Dermis blood vessel endothelial cell (primary cell): ENCODE measurements at places on chromosomes 1 and 21. TPM values are rescaled to one million over a fixed set of nuclear protein-coding genes. Genes with fewer than 3 reads are reported as not detected.

DNA sequence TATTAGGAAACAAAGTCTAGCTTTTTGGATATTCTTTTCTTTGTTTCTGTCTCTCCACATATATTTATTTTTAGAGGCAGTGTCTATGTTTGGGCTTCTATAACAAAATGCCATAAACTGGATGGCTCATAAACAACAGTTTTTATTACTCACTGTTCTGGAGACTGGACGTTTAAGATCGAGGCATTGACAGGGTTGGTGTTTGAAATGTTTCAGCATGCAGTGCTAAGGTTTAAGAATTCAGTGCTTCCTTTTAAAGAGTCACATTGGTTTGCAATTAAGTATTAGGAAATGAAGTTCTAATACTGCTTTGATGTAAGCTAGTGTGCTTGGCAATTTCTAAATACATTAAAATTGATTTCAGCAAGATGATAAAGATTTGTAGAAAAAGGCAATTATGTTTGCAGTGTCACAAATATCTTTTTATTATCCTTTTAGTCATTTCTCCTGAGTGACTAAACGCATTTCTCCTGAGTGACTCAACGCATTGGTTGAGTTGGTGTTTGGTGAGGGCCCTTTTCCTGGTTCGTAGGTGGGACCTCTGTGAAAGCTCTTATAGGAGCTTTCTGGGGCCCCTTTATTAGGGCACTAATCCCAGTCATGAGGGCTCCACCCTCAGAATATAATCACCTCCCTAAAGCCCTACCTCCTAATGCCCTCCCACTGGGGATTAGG is 317.0 kb downstream of the USP25 start:
- DNase-seq, result no peak

DNA sequence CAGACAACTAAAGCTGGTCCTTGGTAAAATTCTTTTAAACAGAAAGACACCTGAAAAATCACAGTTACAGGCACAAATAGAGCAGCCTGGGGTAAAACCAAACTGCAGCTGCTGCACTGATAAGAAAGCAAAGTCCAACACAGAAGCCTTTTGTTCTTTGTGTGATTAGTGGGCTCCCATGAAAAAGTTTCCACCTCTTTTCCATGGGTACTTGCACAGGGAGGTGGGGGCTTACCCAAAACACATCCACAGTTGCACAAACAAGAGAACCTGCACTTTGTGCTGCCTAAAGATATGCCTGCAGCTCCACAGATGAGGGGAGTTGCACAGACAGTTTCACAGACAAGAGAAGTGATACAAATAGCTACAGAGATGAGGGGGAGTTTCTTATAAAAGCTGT is 106.7 kb upstream of the SLC5A9 start:
- DNase-seq, result no peak

GRCh38 chr1:78254517-78254916 is 208.8 kb downstream of the GIPC2 start:
- no peak for DNase-seq

RPTN gene
- not detected in 2 replicates for total RNA-seq

DNA sequence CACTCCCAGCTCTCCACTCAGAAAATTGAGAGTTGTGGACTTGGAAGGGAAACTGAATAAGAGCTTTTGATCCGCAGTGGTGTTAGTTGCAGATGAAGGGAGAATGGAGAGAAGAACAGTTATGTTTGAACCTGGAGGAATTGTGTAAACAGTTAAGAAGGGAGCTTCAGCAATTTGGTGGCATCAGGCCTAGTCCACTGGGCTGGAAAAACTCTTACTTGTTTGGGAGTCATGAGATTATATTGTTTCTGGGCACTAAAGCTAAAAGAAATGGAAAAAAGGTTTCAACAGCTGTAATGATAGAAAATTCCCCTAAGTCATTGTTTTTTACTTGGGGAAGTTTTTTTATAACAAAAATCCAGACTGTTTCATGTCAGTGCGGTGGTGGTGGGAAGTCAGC is 256.1 kb upstream of the C1orf87 start:
- DNase-seq, result no peak

GRCh38 chr1:7117399-7118281 is 332.4 kb downstream of the CAMTA1 start:
- DNase-seq, result no peak

WDR77 gene
- total RNA-seq, result 52.2 and 65.2 TPM in 2 replicates

- DNase-seq, result peak; percentile 50
Observed at GRCh38 chr1:185156288-185156853, 382 bp downstream of the TRMT1L start.

DNA sequence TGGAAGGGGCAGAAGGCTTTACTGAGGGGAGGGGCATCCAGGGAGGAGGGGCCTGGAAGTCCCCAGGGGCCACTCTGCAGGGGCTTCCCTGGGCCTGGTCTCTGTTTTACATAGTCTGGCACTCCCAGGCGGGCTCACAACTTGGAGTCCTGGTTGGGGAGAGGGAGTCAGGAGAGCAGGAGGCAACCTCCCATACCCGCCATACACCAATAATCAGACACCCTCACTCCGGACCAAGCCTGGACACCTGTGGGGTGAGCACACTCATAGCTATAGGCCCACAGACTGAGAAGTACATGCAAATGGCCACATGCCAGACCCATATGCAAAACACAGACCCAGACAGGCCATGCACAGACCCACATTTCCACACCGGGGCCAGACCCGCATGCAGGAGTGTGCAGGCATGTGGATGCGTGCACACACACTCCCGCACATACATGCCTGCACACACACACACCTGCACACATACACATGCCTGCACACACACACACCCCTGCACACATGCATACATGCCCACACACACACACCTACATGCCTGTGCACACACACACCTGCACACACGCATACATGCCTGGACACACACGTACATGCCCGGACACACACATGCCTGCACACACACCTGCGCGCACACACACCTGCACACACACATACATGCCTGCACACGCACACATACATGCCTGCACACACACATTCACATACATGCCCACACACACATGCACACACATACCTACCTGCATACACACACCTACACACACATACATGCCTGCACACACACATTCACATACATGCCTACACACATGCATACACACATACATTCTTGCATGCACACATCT is 89.5 kb upstream of the RUNX3 start:
- DNase-seq, result no peak

TMEM269 gene
- not detected in 2 replicates for total RNA-seq

- DNase-seq, result peak; percentile 58
Observed at GRCh38 chr1:158145173-158145719, 35.4 kb upstream of the CD1D start.

DNA sequence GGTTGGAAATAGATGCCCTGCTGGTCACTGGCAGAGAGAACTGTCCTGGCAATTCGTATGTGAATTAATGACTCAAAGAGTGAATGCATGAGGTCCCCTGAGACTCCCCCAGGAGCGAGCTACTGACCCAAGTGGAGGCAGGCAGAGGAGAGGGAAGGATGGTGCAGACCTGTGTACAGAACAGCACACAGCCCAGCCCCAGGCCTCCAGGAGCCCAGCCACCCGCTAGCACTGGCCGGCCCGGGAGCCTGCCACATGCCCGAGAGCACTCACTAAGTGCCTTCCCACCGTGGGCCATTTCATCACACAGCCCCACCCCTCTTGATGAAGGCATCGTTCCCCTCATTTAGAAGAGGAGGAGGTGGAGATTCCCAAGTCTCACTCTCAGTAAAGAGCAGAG is 62.0 kb upstream of the IGSF21 start:
- no peak for DNase-seq

GRCh38 chr1:186799689-186800054 is 29.1 kb upstream of the PLA2G4A start:
- no peak for DNase-seq

SMCP gene
- not detected in 2 replicates for total RNA-seq

GRCh38 chr1:6218375-6219164 is 12.7 kb downstream of the RNF207 start:
- DNase-seq, result no peak

- DNase-seq, result no peak
Observed at GRCh38 chr21:39110431-39110830, 72.8 kb downstream of the PSMG1 start.

DNA sequence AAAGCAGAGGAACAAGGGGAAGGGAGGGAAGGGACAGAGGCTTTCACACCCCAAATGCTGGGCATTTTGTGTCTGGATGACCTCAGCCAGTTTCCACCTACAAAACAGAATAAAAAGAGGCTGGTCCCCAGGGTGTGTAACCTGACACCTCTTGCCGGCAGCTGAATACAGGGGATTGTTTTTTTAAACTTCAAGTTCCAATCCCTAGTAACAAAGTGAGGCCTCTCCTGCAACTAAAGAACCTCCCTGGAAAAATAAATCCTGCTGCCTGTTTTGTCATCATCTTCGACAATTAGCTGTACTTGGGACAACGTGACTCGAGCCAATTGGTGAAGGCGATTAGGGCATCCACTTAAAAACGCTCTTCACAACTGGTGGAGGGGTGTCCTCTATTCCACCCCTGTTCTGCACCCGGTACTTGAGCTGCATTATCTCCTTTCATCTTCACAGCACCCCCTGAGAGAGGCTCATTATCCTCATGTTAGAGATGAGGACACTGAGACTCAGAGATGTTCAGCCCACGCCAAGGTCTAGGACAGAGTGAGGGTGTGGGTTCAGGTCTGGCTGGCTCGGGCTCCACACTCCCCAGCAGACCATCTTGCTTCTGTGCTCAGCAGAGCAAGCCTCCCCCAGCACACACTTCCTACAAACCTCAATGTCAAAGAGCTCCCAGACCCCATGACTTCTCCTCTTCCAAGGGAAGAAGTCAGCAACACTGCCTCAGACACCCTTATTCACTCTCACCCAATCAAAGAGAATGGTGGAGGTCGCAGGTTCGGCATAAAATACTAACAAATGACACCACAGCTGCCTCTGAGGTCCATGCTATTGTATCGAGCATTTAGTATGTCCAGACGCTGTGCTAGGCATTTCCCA is 15.2 kb downstream of the ITPKB start:
- peak; percentile 76 for DNase-seq

DNA sequence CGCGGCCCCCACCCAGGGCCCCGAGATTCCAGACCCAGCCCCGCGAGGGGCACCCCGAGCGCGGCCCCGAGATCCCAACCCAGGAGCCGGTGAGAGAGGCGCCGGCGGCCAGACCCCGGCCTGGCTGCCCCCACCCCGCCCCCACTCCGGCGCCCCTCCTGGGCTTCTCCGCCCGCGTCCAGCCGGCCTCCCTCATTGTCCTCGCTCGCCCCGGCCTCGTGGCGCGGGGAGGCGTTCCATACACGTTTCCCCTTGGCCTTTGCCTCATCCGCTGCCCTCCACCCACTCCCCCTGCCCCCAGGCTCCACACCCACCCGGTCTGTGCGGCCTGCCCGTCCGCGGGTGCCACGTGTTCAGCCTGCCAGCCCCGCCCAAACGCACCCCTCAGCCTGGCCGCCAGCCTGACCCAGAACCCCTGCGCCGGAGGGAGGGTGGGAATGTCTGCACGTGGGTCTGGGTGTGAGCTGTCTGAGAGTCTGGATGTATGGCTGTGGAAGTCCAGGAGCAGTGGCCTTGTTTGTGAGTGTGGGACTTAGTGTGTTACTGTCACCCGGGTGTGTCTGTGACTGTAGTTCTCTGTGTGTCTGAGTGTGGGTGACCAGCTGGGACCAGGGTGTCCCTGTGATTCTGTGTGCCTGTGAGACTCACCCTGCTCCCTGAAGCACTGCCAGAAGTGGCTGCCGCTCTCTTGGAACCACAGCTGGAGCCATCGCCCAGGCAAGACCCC is 681 bp downstream of the B4GALT2 start:
- DNase-seq, result peak; percentile 43

NPHS2 gene
- not detected in 2 replicates for total RNA-seq

DNA sequence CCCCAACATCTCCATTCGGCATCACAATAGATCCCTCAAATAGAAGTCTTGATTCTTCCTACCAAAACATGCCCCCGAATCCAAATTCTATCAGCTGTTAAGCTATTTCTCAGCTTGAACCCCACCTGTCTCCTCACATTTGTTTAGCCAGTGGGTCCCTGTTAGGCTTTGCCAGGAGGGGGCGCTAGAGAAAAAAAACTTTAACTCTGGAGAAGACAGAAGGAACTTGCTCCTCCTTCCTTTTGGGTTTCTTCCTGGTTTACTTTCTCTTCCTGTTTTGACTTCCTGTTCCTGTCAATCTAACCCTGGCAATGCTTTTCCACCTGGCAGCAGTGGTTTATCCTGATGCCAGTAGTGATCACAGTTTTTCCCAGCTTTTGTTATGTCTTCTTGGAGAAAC is 95.6 kb upstream of the KCNK1 start:
- no peak for DNase-seq

DNA sequence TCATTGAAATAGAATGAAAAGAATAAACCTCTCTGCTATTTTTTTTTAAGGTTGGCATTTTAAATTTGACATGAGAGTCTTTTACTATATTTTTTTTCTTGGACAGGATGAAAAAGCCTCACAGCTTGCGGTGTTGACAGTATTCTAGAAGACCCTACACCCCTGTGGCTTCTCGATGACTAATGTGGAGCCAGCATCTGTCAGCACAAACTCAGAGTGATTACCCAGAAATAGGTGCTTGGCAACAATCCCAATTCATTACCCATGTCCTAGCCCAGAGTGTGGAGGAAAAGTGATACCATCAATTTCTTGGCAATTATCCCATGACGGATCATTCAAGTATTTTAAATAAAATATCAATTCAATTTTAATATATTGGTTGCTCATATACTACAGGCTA is 186.8 kb upstream of the MAP1LC3C start:
- no peak for DNase-seq

DNA sequence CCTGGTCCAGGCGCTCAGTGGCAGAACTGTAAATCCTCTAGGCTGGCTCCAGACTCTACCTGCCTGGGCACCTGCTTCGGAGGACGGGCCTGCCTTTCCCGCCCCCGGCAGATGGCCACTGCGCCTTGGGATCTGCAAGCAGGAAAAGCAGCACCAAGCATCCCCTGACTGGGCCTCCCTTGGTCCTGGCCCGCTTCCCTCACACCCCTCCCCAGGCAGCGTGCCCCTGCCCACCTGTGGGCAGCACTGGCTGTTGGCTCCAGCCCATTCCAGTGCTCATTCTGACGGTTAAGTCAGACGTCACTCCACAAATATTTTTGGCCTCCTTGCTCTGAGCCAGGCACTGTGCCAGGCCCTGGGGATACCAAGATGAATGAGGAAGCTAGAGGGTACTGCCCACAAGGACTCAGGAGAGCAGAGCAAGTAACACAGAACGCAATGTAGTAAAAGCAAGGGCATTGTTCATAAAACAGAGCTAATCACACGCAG is 22.0 kb upstream of the BLACAT1 start:
- DNase-seq, result no peak

DNA sequence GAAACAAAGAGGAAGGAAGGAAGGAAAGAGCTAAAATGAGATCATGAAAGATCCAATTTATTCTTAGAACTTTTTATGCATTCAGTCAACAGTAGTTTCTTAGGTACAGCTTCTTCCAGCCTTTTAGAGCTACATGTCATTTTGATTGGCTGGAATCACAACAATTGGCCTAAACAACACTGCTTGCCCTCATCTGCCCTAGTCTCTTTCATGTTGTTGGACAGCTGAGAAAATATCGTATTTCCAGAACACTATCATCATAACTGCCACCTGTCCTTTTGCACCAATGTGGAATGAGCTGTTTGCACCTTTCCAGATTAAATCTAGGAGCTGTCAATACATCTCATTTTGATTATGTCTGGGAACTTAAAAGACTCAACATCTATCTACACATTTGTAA is 161.7 kb downstream of the TGFBR3 start:
- no peak for DNase-seq

ARTN gene
- not detected in 2 replicates for total RNA-seq
